ENCODE measurements at places on chromosomes 16 and 17.

DNA sequence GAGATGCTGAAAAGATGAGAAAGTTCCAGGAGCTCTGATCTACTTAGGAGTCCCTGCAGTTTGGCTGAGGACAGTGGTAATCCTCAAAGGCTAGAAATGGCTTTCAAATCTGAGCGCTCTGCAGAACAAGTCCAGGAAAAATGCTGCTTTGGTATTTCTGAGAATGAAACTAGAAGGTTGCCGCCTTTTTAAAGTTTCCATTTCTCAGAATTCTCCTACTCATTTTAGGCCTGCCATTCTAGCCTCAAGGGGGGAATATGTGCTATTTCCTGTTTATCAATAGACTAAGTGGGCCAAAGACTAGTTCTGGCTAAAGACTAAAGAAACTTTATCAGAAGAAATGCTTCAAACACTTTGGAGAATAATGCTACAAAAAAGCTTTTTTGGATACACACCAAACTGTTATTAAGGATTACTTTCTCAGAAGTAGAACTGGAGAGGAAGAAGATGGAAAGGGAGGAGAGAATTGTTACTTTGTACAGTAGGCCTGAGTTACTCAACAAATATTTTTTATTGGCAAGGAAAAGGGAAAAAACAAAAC, at the start of gene SLFN12L:
Gene SLFN12L, minus strand, starts transcription at position 78 of the 541 bp plus-strand sequence. CDS start 15,314 bp downstream, outside the sequence.
- DNase-seq: no peak

GRCh38 chr17:77489239-77489892, 348.6 kb downstream of the SEC14L1 start:
- no peak for DNase-seq

- DNase-seq: peak; percentile 91
These were observed 32.6 kb upstream of the TAC4 start for GRCh38 chr17:49880291-49881053.

GRCh38 chr17:72661116-72661944, 431.2 kb downstream of the SLC39A11 start:
- peak; percentile 23 for DNase-seq

DNA sequence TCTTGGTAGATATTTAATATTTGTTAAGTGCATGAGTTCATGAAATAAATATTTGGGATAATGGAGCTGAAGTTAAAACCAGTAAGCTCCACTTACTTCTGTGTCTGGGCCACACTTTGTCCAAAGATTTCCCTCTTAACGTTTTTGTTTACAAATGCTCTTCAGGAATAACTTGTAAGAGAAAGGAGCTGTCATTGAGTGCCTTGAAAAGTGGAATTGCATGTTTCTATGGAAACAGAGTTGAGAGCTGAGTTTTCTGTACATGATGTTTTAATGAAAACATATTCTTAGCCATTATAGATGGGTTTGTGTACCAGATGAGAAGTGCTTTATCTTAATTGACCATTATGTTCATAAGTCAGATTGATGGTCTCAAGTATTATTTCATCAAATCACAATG, 1045.4 kb upstream of the EEF2KMT start:
- no peak for DNase-seq

DNA sequence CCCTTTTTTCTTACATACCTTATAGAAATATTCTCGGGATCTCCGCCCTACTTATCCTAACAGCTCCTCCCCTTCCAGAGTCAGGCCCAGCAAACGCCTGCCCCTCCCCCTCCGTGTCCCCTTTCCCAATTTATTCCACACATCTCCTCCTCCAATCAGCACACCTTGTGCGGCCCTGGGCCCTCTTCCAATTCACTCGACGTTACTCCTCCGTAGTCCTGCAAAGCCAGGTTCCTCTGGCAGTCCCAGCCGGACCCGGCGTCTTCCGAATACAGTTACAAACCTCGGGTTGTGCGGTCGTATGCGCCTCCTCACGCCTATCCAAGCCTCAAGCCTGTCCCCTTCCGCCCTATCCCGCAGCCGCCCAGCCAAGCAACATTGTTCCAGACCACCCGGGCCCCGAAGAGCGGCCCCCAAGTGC, 677 bp downstream of the CBX1 start:
- peak; percentile 83 for DNase-seq

DNA sequence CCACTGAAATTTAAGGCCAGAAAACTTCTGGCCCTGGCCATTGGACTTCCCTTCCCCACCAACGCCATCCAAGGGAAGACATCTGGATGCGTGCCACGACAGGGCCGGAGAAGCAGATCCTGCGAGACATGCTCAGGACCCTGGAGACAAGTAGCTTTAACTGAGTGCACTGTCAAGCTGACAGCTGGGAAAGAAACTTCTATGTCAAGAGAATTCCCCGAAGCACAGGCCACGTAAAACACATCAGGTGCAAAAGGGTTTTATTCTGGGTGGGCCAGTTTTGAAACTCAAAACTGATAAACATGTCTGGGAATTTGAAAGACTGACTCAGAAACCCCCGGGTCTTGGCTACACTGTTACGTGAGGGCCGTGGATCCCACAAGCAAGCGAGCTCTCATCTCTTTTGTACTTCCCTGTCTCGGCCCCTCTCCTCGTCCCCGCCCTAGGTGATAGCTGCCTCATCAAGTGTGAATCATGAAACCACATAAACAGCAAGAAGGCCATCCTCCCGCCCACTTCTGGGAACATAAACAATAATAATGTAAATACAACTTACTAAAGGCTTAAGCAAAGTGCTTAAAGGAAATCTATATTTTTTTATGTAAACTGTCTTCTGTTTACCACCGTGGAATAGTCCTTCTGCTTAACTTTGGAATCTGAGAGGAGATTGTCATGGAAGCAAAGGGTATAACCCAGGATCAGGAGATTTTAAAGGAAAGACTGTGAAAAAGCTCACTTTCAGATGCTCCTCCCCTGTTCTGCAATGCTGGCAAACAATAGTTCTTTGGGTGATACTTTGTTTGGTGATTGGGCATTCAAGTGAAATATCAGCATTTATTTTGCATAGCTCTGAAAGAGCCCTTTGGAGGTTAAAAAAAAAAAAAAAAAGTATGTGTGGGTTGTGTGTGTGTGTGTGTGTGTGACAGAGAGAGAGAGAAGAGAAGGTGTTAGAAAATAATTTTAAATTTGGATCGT, 406.0 kb upstream of the MAF start:
- peak; percentile 67 for DNase-seq

DNA sequence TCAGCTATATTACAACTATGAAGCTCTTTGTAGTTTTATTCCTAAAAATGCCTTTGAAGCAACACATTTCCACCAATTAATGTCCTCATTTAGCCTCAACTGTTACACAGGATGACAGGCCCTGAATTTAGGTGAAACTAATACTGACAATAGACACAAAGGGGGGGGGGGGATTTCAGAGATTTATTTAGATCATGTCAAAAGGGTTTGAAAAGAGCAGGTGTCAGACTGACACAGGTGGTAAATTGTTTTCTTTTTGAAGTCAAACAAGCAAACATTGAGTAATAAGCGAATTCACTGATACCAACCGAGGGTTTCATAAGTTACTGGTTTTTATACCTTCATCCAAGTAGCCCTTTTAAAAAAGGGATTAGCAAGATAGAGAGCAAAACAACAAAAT, 40.8 kb downstream of the KANSL1 start:
- DNase-seq: peak; percentile 83

- DNase-seq: no peak
These were observed 224 bp upstream of the NHERF1 start for GRCh38 chr17:74748279-74748528.

GRCh38 chr16:77945126-77945525, 77.2 kb upstream of the CLEC3A start:
- DNase-seq: no peak

GRCh38 chr16:48576927-48577326, 33.1 kb downstream of the N4BP1 start:
- no peak for DNase-seq

GRCh38 chr17:13727441-13728171, 125.9 kb upstream of the HS3ST3A1 start:
- DNase-seq: no peak

DNA sequence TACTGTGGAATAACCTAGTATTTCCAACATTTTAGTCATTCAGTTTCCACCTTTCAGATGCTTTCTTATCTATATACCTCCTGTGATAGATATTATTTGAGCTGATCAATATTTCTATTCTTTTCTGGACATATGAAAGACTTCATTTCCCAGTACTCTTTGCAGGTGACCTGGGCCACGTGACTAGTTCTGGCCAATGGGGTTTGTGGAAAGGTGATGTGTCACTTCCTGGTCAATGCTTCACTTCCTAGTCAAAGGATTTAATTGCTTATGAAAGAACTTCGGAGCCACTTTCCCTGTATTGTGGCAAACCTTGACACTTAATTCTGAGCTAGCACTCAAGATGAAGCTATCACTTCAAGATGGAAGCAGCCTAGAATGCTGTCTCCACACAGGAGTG, 248.9 kb upstream of the FOXF1 start:
- no peak for DNase-seq

- DNase-seq: no peak
These were observed 18.1 kb upstream of the RNF213 start for GRCh38 chr17:80242505-80242904.

GRCh38 chr17:29458066-29458465, 67.9 kb downstream of the TAOK1 start:
- DNase-seq: no peak

- DNase-seq: no peak
These were observed 4.8 kb downstream of the NPRL3 start for GRCh38 chr16:133716-134115.

DNA sequence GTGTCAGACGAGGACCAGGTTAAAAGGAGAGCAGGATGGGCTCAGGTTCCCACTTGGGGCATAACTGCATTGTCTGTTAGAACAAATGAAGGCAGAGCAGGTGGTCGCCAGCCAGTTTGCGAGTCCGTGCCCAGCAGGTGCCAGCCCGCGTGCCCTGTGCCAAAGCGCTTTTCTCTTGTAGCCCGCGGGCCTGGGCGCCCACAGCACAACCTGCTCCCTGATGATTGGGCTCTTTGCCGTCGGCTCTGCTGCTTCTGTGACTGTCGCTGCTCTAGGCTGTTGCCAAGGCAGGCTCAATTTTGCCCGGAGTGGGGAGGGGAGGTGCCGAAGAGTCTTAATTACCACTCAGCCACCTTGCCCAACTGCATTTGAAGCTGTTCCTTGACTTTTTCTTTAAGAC, 21.1 kb downstream of the KNOP1 start:
- DNase-seq: no peak

DNA sequence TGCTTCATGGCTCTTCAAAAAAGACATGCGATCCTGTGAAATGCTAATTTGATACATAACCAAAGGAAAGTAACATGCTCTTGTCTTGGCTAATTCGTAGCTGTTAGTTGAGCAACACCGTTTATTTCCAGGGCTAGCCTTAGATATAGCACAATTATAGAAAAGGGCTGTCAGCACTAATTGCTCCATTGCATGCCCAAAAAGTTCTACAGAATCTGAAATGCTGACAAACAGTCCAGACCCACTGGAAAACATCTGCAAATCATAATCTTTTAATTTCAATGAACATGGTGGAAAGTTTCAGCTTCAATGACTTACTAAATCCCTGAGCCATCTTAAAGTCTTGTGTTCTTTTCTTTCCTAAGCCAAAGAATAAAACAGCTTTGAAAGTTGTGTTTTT, 42.9 kb upstream of the NUDT7 start:
- DNase-seq: no peak

DNA sequence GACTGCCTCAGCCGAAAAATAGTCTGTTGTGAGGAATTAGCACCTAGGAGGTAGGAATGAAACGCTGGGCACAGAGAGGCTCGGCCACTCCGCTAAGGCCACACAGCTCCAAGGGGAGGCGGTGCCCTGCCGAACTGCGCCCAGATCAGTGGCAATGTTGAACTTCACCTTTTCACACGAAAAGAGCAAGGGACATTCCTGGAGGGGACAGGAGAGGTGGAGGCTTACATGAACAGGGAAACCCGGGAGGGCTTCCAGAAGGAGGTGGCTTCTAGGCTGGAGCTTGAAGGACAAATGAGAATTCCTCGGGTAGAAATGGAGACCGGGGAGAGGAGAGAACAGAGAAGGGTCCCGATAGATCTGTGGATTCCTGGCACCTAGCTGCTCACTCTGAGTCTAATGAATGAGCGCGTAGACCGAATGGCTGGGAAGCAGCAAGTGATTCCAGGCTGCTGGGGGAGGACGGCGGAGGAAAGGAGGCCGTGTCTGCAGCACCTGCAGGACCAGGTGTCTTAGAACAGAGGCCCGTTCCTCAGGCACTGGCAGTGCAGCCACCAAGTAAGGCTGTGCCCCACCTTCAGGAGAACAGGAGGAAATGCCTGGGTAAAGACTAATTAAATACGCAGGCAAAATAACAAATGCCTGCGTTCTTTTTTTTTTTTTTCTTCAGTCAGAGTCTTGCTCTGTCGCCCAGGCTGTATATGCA, 722 bp upstream of the SLC38A10 start:
- DNase-seq: peak; percentile 87

- no peak for DNase-seq
These were observed 19.0 kb downstream of the LMF1 start for GRCh38 chr16:951660-952301.

DNA sequence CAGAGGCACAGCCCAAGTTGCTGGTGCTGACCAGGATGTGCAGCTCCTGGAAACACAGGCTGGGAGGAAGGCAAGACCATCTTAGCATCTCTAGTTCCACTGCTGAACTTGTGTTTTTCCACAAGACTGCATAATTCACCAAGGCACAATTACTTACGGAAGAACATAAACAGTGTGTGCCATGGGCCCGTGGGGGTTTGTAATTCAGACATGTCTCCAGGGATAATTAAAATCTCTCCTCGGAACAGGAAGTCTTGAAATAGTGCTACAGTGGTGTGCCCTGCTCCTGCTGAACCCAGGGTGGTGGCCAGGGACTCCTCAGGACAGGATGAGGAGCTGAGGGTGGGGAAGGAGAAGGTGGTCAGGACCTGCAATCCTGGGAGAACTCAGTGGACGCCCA, 188.2 kb downstream of the CCT6B start:
- no peak for DNase-seq

- DNase-seq: no peak
These were observed 26.7 kb downstream of the CYB561 start for GRCh38 chr17:63419398-63419797.

GRCh38 chr17:33049781-33050414, 58.3 kb downstream of the SPACA3 start:
- peak; percentile 58 for DNase-seq

- DNase-seq: no peak
These were observed 35.4 kb downstream of the SNX20 start for GRCh38 chr16:50645563-50646220.

DNA sequence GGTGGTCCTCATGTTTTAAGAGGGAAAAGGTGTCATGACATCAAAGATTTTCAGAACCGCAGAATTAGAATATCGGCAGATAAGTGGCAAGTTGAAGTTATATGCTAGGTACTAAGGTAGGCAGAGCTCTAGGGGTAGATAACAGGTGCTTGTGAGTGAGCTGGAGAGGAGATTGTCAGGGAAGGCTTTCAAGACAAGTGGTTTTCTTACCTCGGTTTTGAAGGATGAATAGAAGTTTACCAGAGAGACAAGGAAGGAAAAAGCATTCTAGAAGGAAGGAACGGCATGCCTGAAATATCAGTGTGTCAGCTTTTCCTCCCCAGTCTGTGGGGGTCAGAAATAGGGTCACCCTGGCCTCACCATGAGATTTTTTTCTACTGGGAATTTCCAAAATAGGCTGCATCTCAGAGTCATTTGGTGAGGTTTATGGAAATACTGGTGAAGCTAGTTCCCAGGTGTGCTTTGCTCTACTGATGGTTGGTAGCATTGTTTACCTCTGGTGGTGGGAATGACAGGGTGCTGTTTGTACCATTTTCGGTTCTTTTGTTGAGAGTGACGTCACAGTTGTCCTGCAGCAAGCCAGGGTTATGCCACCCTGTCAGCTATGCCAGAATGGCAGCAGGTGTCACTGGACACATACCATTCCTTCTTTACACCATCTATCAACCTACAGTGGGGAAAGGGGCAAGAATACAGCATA, 112.5 kb downstream of the MSI2 start:
- DNase-seq: peak; percentile 54

GRCh38 chr16:14405611-14406537, 224.2 kb downstream of the PARN start:
- peak; percentile 45 for DNase-seq

GRCh38 chr16:86661706-86662105, 83.4 kb downstream of the FOXL1 start:
- no peak for DNase-seq
